Fibroblast of skin of left biceps (primary cell): ENCODE measurements at places on chromosomes 3 and 15.
A peak's percentile ranks its signal among the peaks of the same experiment; 100 is the strongest.

- DNase-seq = no peak
Measured at GRCh38 chr15:69143756-69144436, 16.5 kb upstream of the GLCE start.

DNA sequence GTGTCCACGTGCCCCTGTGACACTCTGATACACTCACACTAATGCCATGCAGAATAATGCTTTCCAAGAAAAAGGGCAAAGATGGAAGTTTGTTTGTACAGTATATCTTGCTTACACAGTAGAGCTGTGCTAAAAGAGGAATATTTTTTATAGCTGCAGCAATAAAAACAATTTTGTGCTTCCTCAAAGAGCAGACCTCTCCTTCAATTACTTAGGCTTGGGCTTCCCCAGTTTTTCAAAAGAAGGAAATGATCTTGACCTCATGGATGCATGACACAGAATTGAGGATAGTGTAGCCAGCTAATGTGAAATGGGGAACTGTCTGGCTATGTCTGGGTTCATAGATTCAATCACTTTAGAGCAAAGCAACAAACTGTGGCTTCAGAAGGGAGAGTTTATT, 137.4 kb downstream of the STT3B start:
- no peak for DNase-seq

DNA sequence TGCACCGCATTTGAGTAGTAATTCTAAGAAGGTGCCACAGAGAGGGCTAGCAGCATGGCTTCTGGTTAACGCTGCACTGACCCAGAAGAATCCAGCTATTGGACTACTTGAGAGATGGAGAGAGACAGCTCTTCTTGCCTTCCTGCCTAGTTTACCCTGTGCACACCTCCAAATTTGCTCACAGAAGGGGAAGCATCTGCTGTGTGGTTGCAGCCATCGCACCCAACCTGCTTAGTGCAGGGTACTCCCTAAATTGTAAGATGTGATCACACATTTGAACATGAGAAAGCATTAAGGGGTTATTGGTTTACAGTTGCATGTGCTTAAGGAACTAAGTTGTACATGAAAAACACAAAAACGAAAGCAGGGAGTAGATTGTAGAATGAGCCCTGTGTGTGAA, 122.1 kb downstream of the FOXB1 start:
- DNase-seq = no peak

- DNase-seq = no peak
Measured at GRCh38 chr3:8183627-8184026, 318.0 kb upstream of the LMCD1 start.

DNA sequence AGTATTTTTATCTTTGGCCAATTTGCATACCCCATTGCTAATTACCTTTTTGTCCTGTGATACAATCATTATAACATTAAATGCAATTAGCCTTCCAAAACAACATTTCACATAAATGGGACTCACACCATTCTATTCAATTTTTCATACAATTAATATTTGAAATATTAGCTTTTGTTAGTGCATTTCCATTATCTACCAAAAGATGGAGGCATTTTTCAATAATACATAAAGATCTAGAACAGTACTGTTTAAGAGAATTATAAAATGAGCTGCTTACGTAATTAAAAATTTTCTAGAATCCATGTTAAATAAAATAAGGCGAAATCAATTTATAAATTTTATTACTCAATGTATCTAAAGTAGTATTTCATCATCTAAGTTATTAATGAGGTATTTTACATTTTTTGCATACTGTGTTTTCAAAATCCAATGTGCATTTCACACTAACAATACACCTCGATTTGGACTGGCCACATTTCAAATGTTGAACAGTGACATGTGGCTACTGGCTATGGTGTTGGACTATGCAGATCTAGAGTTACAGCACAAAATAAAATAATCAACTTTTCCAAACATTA, 74.3 kb downstream of the TJP1 start:
- peak; percentile 3 for DNase-seq

GRCh38 chr15:29528276-29528675, 258.7 kb upstream of the NSMCE3 start:
- no peak for DNase-seq

- DNase-seq = no peak
Measured at GRCh38 chr3:122646146-122646988, 34.3 kb upstream of the PARP14 start.

DNA sequence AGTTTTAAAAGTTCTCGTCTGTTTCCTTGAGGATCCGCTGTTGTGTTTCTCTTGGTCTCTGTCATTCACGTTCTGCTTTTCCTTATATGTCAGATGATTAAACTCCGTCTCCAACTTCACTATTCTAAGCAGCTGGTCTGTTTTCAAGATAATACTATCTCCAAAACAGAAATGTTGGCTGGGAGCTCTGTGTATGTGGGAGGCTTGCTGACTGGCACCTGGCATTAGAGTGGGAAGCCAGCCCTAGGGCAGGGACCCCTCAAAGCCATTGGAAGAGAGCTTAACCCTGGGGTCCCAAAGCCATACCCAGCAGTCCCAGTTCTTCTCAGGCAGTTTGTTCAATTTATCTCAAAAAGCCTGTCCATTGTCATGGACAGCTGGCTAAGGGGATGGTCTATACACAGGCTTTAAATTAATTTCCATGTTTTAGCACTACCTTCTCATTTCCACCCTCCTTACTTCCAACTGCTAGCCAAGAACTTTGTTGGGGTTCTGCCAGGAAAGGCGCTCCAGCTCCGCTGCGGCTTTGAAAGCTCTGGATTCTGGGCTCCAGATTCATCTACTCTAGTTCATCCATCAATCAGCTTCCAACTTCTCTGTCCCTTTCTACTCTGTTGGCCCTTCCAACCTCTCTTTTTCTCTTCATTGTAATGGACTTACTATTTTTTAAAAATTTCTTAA, 9.2 kb downstream of the BTBD1 start:
- no peak for DNase-seq

- DNase-seq = no peak
Measured at GRCh38 chr3:67809370-67809935, 155.0 kb upstream of the SUCLG2 start.

DNA sequence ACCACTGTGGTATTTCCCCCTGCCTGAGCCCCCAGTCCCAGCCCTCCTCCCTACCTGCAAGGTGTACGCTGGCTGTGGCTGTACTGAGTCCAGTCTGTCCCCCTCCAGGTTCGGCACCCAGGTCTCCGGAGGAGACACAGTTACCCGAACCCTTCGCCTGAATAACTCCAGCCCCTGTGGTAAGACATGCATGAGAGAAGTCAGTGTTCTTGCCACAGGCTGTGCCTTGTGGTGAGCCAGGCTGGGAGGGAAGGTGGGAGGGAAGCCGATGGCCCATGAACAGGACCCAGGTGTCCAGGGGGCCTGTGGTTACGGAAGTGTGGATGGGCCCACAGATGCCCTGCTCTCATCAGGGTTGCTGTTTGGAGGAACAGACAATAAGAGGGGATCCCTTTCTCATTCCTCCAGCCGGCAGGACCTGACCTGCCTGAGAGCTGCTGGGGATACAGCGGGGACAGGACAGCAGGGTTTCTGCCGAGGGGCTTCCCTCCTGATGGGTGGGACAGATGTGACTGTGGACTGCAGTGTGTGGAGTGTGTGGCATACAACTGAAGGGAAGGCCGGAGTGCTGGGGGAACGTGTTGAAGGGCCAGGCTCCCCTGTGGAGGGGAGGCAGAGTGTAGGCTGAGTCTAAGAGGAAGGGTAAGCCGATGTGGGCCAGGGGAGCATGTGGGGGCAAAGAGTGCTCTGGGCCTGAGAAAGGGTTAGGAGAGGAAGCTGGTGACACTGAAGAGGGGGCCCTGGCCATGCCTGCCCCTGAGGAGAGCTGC, 21.9 kb downstream of the ACAA1 start:
- no peak for DNase-seq

- DNase-seq = peak; percentile 45
Measured at GRCh38 chr3:106560451-106560966, 691.7 kb upstream of the CBLB start.

DNA sequence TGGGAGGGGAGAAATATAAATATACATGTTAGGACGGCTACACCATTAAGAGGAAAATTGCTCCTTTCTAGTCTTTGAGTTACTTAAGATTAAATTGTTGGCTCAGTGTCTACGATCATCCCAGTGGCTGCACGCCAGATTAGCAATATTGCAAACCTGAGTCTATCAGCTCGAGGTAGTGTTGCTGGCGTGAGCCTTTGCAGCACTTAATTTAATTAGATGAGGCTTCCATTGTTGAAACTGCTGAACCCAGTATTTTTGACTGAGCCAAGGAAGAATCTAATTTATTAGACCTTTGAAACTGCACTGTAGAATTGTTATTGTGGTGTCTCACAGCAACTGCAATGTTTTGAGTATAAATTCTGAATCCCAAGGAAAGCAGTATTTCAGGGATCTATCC, 782.4 kb upstream of the ROBO1 start:
- DNase-seq = no peak

GRCh38 chr3:137792626-137793271, 28.6 kb downstream of the SOX14 start:
- DNase-seq = no peak

- no peak for DNase-seq
Measured at GRCh38 chr3:99872923-99873254, 55.2 kb downstream of the CMSS1 start.

- DNase-seq = no peak
Measured at GRCh38 chr15:99477791-99478471, 87.9 kb upstream of the MEF2A start.

GRCh38 chr3:18841422-18842343, 306.6 kb upstream of the KCNH8 start:
- DNase-seq = no peak

GRCh38 chr3:135868801-135869200, 96.7 kb upstream of the PPP2R3A start:
- DNase-seq = no peak

- DNase-seq = no peak
Measured at GRCh38 chr15:67613211-67613610, 70.7 kb downstream of the MAP2K5 start.

DNA sequence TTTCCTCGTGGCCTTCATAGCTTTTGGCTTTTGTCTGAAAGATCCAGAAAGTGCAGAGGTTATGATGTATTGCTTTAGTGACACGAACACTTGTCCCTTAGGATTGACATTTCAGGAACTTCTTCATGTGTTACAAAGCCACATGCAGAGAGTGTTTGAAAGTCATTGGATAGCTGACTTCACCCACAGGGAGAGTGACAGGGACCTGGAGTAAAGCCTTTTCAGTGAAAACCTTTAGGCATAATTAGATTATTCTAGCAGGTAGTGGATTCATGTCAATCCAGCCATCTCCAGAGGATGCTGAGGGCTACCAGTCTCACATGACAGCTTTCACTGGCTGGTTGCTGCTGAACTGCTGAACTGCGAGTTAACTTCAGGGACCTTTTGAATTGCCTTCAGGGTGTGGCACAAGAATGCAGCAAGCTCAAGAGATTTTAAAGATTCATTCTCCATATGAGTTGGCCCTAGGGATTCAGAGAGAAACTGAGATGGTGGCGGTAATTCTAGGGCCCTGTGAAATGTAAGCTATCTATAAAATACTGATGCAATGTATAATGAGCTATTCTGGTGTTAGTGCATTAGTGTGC, 267.0 kb upstream of the GOLIM4 start:
- no peak for DNase-seq

DNA sequence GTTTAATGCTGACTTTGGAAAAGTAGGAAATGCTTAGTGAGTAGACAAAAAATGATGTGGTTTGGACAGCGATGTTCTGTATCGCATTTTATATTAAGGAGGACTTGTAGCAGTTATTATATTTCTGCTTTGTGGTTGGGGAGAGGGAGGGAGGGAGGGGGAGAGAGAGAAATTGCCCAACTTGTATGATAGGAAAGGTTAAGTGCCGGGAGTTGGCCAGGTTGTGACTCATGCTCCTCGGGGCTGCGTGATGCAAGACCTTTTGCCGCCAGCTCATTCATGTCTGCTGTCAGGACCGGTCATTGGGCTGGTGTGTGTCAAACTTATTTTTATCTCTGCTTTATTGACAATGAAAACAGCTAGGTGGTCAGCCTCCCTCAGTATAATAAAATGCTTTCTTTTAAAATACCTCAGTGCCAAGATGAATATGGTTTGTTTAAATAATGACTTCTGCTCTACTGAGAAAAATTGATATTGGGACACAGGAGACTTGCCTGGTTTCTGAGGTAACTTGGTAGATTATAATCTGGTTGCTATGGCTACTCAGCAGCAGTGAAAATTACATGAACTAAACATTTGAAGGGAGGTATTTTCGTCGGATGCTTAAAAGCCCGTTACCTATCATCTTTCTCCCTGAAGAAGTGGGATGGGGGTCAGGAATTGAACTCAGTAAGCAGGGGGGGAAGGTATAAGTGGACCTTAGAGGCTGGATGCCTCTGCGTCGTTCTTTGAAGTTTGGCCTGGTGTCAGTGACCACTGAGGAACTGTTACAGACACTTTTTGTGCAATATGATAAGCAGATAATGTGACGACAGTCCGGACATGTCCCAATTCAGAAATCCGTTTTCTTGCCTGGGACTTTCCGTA, 90.7 kb downstream of the FNDC3B start:
- DNase-seq = peak; percentile 94

- peak; percentile 67 for DNase-seq
Measured at GRCh38 chr3:34237946-34238345, 439.5 kb downstream of the PDCD6IP start.

- no peak for DNase-seq
Measured at GRCh38 chr3:115685097-115685496, 61.8 kb downstream of the GAP43 start.

GRCh38 chr3:66484106-66484844, 16.5 kb downstream of the LRIG1 start:
- no peak for DNase-seq

GRCh38 chr3:137409584-137409983, 354.5 kb upstream of the SOX14 start:
- DNase-seq = no peak

GRCh38 chr15:42996871-42997270, 76.3 kb upstream of the TTBK2 start:
- no peak for DNase-seq

- peak; percentile 88 for DNase-seq
Measured at GRCh38 chr15:39908186-39908585, 11.9 kb downstream of the GPR176 start.

- DNase-seq = no peak
Measured at GRCh38 chr3:44914936-44915335, 40.5 kb downstream of the TGM4 start.

DNA sequence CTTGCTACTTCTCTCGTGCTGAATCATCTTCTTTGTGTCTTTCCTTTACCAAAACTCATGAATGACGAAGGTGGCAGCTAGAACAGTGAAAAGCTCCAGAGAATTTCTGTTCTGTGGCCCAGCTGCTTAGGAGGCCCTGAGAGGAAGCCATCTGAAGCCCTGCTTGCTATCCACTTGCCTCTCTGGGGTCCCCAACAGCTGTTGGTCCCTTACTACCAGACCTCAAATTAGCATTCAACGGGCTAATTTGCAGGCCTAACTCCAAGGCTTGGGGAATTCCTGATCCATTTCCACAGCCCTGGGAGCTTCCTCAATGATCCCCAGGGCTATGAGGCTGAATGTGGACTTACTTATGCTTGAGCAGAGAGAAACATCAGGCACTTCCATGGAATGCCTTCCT, 37.5 kb upstream of the FSTL1 start:
- DNase-seq = no peak
